ENCODE measurements at places on chromosomes 6 and 20.

DNA sequence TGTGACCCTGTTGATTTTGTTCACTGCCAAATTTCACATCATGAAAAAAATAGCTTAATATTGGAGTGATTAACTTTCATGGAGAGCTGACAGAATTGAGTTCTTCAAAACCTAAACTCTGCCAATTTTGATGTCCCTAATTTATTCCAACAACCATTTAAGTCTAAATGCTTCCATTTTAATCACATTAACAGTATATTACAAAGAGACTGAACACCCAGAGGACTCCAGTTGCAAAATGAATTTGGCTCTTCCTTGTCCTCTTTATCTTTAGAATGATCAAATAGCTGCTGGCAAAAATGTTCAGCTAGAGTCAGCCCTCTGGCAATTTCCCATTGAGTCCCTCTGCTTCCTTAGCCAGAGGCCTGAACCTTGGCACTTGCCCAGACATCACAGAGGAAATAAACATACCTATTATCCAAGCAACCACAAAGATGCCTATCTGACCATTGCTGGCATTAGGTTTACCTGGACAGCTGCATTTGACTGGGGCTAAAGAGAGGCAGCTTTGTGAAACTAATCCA lies 299.0 kb upstream of the STXBP5 start:
- DNase-seq: peak; percentile 85

DNA sequence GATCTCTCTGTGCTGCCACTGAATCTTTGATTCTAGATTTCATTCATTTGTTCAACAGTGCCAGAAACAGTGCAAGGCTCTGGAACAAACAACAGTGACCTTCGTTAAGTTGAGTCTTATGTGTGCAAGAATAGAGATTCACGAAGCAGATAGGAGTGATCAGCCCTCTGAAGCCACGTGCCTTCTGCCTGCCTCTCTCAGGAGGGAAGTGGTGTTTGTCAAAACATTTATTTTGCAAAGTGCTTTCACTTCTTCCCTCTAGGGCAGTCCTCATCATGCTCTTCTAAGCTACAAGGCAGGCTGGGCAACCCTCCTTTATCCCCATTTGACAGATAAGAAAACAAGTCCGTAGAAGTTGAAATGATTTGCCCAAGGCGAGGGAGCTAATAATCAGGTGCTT lies 204.3 kb downstream of the TFAP2C start:
- no peak for DNase-seq

GRCh38 chr6:110233770-110234374 lies 53.6 kb downstream of the CDC40 start:
- DNase-seq: no peak

DNA sequence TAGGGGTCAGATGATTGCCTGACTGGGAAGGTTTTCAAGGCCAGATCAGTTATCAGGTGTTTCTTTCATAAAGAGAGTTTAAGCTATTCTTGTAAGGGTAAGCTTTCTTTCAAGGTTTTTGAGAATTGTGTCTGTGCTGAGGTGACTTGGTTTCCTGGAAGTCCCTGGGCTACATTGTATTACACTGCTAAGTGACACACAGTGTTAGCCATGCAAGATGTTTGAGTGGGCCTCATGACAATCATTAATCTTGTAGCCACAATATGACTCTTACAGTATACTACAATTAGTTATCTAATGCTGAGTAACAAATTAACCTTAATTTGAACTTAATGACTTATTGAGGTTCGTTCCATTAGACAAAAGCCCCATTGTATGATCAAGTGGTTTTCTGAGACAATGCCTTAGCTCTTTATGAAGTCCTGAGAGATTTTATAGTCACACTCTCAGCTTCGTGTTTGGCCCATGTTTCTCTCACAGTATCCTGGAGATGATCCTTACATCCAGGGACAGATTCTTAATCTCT lies 186.7 kb downstream of the RPS12 start:
- no peak for DNase-seq

DNA sequence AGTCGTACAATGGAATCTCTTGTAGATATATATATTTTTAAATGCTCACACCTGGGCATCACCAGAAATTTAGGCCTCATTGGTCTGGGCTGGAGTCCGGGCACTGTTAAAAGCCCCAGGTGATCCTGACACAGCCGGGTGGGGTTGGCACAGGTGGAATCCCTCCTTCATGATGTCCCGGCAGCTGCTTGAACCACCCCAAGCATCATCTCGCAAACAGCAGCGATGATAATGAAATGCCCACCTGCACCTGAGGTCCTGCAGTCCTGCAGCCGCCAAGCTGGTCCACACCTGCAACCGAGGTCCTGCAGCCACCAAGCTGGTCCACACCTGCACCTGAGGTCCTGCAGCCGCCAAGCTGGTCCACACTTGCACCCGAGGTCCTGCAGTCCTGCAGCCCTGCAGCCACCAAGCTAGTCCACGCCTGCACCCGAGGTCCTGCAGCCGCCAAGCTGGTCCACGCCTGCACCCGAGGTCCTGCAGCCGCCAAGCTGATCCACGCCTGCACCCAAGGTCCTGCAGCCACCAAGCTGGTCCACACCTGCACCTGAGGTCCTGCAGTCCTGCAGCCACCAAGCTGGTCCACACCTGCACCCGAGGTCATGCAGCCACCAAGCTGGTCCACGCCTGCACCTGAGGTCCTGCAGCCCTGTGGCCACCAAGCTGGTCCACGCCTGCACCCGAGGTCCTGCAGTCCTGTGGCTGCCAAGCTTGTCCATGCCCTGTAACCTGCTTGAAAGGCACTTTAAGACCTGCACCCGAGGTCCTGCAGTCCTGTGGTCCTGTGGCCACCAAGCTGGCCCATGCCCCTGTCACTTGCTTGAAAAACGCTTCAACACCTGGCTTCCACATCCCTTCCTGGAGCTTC lies 261.2 kb downstream of the DLL1 start:
- DNase-seq: no peak

GRCh38 chr6:132060591-132060990 lies 109.4 kb upstream of the CCN2 start:
- DNase-seq: peak; percentile 77

DNA sequence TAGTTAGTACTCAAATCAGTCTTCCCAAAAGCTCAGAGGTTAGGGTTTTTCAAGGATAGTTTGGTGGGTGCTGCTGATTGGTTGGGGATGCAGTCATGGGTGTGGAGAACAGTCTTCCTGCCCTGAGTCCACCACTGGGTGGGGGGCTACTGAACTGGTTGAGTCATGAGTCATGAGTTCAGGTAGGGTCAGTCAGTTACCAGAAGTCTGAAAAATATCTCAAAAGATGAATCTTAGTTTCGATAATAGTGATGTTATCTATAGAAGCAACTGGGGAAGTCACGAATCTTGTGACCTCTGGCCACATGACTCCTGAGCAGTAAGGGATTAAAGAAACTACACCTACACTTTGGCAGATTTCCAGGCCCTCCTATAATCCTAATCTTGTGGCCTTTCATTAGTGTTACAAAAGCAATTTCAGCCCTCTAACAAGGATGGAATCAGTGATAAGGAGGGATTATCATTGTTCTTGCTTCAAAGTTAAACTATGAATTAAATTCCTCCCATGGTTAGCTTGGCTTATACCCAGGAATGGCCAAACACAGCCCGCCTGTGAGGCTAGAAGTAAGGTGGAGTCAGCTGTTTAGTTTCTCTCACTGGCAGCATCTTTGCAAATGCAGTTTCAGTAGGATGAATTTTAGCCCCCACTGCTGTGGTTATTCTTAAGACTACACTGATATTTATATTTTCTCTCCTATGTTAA lies 33.3 kb upstream of the NKAIN2 start:
- DNase-seq: no peak

DNA sequence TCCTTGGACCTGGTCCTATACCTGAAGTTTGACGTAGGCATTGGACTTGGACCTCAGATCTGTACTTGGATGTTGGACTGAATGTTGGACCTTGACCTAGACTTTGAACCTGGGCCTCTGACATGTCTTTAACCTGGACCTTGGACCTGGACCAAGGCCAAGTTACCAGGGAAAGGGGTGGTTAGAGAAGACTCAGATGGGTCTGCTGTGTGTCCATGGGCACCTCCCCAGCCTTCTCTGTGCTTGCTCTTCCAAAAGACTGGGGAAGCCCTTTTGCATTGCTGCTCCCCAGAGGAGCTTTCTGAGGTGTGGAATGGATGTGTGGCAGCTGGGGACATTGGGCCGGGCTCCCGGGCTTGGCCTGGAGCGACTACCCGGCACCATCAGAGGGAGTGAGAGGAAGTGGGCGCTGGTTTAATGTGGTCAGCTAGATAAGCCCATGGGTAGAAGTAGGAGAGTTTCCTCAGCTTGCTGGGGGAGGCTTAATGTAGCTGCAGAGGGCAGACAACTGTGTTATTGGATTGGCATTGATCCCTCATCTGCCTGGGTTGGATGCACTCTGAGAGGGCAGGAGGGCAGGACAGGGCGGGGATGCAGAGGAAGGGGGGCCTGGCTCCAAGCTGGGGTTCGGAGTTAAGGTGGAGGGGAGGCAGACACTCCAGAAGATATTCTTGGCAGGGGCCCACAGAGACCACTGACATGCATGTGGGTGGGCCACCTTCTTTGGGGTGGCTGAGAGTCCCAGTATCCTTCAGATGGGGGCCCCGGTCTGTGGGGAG lies 4.2 kb downstream of the SCRT2 start:
- no peak for DNase-seq

DNA sequence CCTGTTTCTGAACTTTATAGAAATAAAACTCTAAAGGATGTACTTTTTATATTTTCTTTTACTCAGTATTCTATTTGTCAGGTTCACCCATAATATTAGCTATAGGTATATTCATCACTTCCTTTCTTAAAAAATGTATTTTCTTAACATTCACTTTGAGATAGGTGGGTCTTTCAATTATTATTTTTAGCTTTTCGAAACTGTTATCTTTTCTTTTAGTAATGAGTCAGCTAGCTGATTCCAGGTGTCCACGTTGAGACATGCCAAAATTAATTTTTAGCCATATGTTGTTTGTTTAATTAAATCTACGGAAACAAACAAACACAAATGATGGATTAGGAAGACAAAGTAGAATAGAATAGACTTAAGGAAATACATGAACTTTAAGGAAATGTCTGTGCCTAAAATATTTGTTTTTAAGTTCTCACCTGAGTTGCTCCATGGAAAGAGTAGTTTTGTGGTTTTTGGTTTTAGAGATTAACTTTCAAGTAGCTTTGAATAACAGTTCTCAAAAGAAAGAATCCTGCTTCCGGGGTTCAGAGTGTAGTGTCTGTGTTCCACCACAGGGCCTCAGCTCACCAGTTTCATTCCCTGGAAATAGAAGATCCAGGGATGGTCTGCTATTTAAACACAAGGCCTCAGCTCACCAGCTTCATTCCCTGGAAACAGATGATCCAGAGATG lies 435.0 kb downstream of the HAO1 start:
- no peak for DNase-seq

DNA sequence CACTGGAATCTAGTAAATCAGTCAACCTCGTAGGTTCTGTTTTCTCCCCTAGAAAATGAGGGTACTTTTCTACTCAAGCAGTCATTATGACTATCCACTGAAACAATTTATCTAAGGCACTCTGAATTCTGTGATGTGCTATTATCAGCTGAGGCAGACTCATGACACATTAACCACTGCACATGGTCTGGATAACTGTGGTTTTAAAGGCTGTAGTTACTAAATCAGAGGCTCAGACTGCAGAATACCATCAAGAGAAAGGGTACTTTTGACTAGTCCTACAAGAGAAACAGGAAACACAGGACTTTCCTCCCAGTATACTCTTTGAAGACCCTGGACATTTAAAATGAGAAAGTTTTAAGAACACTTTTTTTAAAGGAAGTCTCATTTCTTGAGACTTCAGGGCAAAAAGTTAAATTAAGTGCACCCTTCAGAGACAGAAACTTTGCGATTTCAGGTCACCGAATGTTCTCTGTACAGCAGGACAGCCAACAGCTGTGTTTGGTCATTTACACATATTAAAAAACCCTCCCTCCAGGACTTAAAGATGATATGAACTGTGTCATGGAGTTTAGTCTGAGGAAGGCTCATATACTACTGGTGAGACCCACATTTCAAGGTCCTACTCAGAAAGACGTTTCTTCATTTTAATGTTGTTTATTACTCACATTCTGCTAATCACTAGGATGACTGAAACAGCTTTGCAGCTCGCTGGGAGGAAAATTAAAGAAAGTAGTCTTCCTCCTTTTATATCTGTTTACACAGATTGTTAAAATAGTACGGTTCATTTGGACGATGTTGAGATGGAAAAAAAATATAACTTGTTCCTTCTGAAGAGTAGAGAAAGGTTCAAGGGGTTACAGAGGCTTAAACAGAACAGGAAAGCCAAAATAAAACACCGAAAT lies 19.9 kb downstream of the ATXN1 start:
- peak; percentile 98 for DNase-seq

DNA sequence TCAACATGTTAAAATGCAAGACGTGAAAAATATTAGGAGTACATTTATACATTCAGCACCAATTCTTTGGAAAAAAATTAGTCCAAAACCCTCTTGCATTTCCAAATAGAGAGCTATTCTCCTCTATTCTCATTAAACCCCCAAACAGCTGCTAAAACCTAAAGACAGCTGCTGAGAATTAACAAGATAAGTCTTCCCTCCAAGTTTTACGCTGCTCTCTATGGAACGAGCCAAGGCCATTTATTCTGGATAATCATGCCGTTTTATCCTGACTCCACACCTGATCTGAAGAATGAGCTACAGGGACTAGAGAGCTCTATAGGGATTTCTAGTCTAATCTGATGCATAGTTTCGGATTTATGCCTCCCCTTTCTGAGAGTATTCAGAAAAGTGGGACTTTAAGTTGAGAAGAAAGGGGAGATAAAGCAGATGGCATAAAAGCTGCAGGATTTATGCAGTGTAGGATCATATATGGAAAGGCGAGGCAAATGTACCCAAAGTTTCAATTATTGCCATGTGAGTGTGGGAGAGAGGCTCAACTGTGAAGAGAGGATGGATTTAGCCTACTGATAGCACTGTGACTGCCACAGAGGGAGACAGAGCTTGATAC lies 64.7 kb upstream of the HS3ST5 start:
- no peak for DNase-seq

DNA sequence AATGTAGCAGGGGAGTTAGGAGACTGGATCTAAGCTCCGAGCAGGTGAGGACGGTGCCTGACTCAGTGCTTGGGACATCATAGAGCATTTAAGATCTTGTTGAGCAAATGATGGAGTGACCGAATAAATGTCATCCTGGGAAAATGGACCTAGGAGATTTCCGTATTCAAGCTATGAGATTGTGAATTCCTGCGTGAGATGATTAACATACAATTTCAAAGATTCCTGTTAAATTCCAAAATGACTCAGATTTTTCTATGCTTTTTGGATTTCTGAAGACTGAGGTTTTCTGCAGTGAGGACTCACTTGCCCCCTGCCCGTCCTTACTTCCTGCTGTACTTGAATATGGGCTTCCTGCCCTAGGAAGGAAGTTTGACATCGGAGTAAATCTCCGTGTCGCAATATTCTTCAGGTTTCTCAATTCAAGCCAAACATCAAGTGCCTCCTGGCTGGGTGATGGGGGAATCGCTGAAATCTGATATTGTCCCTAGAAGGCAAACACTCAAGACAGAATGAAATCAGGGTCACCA lies 5.2 kb downstream of the SYTL3 start:
- peak; percentile 86 for DNase-seq

- peak; percentile 65 for DNase-seq
Measured at GRCh38 chr6:109455437-109456110, at the start of gene MICAL1. Gene MICAL1 (minus strand): TSS chr6:109455772. CDS start chr6:109454196, 1,576 bp downstream.

- DNase-seq: no peak
Measured at GRCh38 chr20:62381202-62381797, 5.6 kb upstream of the RPS21 start.
